ENCODE measurements at places on chromosomes 4 and X.

DNA sequence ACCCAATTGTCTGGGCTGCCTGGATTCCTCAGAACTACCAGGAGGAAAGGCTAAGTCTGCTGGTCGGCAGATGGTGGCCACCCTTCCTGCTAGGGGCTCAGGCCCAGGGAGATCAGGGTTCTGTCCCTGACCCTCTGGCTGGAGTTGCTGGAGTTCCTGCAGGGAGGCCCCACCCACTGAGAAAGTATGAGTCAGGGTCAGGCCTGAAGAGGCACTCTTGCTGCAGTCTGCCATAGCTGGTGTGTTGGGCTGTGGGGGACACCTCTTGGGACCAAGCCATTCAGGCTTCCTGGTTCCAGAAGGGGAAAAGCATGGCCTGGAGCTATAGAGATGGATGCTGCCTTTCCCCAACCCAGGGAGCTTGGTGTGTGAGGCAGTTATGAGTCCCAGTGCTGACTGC, 40.4 kb upstream of the PCDH18 start:
- DNase-seq = no peak

DNA sequence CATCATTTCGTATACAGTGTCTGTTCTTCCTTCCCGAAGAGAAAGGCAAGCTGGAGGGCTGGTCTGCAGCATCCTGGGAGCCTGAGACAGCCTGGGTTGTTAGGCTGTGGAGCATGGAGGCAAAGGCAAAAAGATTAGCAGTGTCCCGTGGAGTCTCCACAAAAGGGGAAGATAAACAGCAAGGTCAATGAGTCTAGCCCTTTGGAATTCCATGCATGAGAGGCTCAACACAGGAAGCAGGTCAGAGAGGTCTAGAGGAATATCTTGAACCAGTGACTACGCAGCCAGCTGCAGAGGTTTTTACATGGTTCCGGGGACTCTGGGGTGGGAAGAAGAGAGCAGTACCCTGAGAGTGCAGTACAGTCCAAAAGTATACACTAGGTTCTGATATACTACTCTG, 12.2 kb upstream of the MCF2 start:
- no peak for DNase-seq

DNA sequence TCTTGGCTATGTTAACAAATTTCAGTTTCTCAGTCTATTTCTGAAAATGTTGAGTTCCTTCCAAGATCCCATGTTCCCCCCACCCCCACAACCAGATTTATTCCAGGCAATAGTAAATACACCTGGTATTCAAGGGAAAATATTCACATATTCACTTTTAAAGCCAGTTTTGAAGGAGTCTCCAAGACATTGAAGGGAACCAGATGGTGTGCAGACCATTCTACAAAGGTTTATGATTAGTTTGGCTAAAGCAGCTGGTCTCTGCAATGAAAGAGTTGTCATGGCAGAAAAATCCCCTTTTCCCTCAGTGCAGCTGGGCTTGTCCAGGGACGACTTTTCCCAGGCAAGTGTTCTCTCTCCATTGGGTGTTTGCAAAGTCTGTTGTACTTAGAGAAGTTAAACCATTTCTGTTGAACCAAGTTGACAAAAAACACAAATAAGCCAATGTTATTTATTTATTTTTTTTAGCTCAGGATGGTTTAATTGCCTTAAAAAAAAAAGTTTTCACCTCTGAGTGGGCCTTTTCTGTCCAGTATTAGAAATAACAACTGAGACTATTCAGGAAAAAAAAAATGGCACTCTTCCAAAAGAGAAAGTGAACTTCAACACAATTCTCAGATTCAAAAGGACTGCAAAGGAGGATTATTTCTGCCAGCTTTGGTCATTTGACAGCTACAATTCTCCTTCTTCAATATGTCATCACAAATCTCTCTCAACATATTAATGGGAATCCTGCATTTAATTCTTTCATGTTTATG, 410.6 kb downstream of the IL1RAPL1 start:
- DNase-seq = no peak

GRCh38 chr4:100082852-100083251, 107.4 kb downstream of the DDIT4L start:
- DNase-seq = no peak

DNA sequence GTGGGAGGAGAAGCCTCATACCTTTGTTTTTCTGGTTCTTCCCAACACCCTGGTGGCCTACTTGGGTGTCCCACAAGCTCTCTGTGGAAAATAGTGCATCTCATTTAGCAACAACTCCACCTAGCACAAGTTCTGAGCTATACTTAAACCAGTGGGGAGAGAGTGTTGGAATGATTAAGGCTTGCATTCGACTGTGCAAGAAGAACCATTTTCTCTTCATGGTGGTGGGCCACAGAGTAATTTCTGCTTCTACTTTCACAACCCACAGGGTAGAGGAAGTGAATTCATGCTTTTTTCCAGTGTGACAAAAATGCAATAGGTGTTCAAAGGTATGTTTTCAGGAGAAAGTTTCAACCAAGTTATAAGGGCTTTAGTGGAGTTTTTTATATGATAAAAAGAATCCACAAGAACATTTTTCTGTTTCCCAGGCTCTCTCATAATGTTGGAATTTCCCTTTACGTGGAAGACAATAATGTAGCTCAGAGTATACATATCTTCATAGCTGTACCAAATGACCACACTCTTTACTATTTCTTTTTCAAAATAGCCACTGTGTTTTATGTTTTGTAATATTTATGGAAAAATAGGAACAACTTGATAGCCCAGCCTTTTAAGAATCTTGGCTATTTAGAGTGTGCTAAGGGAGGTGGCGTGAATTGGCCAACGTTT, 80.3 kb upstream of the HHIP start:
- DNase-seq = no peak

DNA sequence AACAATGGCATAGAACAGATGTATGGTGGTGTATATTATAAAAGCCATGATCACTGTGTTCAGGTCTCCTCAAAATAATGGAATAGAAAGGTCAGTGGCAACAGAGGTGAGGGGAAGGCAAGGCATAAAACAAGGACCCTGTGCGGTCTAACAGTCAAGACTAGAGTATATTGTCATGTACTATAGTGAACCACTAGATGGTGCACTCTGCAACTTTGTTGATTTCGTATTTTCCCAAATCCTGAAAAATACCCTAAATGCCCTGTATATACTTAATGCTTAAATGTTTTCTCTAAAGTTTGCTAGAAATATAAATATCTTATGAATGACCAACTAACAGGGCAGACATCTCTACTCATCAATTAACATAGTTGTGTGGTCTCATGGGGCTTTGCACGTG, 453.0 kb downstream of the PCDH11X start:
- DNase-seq = no peak

GRCh38 chr4:44186096-44186849, 262.3 kb downstream of the KCTD8 start:
- no peak for DNase-seq

- no peak for DNase-seq
Observed at GRCh38 chr4:54767376-54767775, 109.6 kb downstream of the KIT start.

DNA sequence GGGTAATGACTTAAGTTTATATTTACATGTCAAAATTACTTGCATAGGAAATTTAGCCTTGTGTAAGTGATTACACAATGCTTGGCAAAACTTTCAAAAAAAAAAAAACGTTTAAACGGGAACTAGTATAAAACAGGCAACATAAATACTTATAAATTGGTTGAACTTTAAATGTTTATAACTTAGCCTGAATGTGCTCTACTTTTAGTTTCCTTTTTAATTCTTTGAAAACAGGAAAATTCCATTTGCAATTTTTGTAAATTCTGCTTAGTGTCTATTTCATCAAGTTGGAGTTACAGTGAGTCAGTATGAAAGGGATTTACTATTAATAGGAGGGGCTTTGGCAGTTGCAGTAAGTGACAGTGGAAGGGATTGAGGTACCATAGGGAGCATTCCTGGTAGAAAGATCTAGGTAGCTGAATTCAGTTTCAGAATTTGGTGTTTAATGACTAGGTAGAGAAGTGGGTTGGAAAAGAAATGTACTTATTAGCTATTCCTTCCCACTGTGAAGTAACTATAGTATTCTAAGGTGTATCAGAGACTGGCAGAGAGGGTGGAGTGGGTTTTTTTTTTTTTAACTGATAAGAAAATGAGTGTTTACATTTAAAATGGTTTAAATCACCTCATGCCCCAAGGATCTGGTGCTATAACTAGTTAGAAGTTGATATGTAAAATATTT, 2.8 kb downstream of the STAG2 start:
- DNase-seq = no peak

DNA sequence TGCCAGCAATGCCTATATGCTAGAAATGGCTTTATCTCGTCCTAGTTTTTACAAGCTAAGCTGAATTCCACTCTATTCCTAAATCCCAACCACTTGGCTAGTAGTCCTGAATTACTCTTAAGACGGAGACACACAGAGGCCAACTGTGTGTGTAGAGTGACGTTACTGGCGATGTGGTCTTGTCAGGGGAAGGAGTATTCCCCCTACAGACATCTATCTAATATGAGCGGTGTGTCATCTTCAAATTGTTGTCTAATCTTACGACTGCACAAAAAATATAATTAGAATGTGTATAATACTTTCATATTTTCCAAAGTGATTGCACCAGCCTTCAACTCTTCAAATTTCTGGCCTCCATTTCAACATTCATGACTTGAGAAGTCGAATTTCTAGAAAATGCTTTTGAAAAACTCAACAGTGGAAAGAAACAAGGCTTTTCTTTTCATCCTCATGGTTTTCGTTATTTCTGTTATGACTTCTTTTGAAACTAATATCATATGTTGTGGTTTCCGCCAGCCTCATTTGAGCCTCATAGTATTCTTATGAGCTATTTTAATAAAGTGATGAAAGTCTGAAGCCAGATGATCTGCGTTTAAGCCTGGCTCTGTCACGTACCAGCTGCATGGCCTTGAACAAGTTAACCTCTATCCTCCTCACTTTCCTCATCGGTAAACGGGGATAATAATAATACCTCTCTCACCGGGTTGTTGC, 132.3 kb downstream of the SOWAHB start:
- DNase-seq = no peak

DNA sequence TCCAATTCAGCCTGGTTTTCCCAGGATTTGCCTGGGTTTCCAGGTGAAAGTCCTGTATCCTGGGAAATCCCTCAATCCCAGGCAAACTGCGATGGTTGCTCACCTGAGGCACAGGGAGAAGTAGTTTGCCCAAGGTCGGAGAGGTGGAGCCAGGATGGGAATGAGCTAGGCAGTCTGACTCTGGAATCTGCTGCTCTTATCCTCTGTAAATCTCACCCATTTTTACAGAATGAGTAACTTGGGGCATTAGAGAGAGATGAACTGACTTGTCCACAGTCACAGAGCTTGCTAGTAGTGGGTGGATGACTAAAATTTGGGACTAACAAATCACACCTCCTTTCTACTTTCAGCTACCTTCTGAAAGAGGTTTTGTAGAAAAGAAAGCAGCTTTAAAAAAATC, 9.8 kb upstream of the ARX start:
- DNase-seq = no peak

DNA sequence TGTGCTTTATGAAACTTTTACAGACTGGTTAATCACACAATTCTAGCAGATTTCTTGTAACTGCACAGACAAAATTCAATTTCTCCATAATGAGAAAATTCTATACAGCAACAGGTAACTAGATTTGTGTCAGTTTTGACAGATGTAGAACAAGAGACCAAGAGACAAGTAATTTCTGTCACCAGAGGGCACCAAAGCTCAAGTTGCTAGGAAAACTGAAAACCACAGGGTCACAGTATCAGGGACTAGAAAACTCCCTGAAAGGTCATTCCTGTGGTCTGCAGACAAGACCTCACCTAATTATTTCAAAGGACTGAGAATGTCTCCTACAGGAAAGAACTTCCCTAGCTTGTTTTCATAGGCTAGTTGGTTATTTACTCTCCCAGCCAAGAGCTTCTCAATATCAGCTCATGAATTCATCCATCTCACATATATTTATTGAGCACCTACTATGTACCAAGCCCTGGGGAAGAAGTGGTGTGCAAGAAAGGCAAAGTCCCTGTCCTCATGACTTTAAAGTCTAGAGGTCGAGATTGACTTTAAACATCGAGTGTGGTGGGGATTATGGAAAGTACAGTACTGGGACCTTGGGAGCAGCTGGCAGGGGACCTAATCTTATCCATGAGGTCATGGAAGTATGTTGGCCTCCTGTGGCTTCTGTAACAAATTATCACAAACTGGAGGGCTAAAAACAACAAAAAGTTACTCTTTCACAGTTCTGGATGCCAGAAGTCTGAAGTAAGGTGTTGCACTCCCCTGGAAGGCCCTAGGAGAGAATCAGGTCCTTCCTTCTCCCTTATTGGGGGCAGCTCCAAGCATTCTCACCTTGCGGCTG, 47.8 kb upstream of the SETD7 start:
- DNase-seq = no peak

GRCh38 chr4:26780539-26780938, 80.1 kb upstream of the STIM2 start:
- no peak for DNase-seq

DNA sequence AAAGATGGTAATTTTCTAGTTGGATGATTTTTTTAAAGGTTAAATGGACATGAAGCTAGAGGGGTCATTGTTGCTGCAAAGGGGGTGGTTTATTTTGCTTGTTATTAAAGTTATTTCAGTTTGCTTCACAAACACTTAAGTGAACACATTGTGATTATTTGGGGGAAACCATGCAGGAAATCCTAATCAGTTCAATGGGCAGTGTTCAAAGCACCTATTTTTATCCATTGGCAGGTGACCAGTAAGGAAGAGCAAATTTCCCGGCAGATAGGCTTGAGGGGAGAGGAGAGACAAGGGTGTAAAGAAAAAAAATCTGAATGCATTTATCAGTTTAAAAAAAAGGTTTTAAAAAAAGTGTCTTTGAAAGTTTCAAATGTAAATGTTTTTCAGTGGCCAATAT, 17.6 kb downstream of the GPR174 start:
- no peak for DNase-seq

DNA sequence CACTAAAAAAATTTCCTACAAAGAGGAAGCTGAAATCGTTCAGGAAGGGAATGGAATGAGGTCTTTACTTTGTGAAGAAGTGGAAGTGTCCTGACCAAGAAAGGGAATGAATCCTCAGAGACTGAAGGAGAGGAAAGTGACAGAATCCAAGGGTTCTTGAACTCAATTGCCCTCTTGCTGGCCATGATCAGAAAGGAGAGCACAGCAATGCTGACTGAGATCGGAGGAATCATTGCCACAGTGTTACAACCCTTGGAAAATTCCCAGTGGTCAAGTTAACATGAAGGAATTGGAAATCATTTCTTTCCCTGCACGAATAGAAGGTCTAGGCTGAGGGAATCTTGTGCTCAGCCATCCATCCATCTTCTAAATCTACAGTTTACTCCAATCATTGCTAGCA, 190.0 kb upstream of the NEIL3 start:
- no peak for DNase-seq

GRCh38 chr4:20391198-20391597, 139.5 kb downstream of the SLIT2 start:
- no peak for DNase-seq

All from cerebellar nuclear complex (tissue), 1 donor.